ENCODE measurements at places on chromosomes 4 and X. TPM values are rescaled to one million over a fixed set of nuclear protein-coding genes. Genes with fewer than 3 reads are reported as not detected.
A peak's percentile ranks its signal among the peaks of the same experiment; 100 is the strongest.

Gene UGT8
- total RNA-seq, result 0.32 TPM

Gene EDA
- total RNA-seq, result 5.9 TPM

Gene UGT2B28
- not detected for total RNA-seq

Gene IQCM
- not detected for total RNA-seq

Gene ODAPH
- total RNA-seq, result not detected

Gene ARL9
- not detected for total RNA-seq

Gene PCDH10
- 0.48 TPM for total RNA-seq

Gene RAI2
- 37.5 TPM for total RNA-seq

Gene TRMT10A
- total RNA-seq, result 2.7 TPM

Gene GPR34
- 2.0 TPM for total RNA-seq

Gene TRPC3
- total RNA-seq, result 0.65 TPM

GRCh38 chrX:14309431-14309830 is 219.9 kb upstream of the GLRA2 start:
- no peak for DNase-seq

GRCh38 chrX:65697915-65698796 is 30.7 kb downstream of the MSN start:
- peak; percentile 86 for DNase-seq

- DNase-seq, result no peak
Observed at GRCh38 chrX:49850028-49850427, 20.9 kb downstream of the PAGE4 start.

GRCh38 chr4:172369471-172369959 is 556.3 kb downstream of the GALNTL6 start:
- DNase-seq, result no peak

- DNase-seq, result no peak
Observed at GRCh38 chr4:36508394-36508793, 227.0 kb downstream of the DTHD1 start.

DNA sequence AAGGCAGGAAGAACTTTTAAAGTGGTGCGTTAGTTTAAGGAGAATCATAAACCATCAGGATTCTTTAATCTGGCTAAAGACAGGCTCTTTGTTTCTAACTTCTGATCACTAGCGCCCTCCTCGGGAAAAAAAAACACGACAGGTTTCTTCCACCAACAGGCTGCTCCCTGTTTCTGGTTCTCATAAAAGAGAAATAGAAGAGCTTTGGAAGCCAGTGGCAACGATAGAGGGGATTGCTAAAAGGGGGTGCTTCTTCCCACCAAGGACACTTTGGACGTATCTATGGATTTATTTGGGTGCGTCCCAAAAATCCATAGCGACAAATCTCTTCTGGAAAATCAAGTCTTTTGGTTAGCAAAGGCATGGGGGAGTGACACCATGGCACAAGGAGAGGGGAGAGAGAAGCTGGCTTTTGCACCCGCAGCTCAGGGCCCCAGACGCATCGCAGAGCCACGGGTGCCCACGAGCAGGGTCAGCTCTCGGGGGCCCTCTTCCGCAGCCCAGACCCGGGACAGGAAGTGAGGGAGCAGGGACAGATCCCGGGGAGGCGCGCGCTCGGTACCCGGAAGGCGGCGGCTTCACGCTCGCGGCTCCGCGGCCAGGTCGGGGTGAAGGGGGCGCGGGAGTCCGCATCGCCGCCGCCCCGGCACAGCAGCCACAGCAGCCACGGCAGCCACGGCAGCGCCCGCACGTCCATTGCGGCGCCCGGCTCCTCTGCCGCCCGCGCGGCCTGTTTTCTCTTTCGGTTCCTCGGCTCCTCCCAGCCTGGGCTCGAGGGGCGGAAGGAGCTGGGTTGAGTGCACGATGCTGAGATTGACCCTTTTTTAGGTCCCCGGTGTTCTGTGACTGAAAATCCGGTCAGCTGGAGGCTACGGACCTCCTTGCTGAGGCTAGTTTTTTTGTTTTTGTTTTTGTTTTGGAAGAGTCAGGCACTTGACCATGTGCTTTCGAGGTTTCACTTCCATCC is at the start of gene CTSO:
TSS of gene CTSO (minus strand) at position 716 of the 967 bp plus-strand sequence. CDS start at position 697, 19 bp downstream.
- peak; percentile 82 for DNase-seq

- no peak for DNase-seq
Observed at GRCh38 chrX:94454159-94454558, 780.2 kb downstream of the FAM133A start.

- no peak for DNase-seq
Observed at GRCh38 chrX:50211510-50211909, 6.9 kb downstream of the CCNB3 start.

GRCh38 chr4:121696170-121696580 is 605 bp downstream of the ANXA5 start:
- peak; percentile 91 for DNase-seq

- no peak for DNase-seq
Observed at GRCh38 chr4:162075726-162076125, 88.1 kb downstream of the FSTL5 start.

GRCh38 chr4:140743194-140743931 is 12.8 kb downstream of the TBC1D9 start:
- no peak for DNase-seq

- no peak for DNase-seq
Observed at GRCh38 chrX:14013054-14013453, 16.6 kb downstream of the GEMIN8 start.

GRCh38 chrX:97309487-97310116 is 425.9 kb downstream of the RPA4 start:
- no peak for DNase-seq

DNA sequence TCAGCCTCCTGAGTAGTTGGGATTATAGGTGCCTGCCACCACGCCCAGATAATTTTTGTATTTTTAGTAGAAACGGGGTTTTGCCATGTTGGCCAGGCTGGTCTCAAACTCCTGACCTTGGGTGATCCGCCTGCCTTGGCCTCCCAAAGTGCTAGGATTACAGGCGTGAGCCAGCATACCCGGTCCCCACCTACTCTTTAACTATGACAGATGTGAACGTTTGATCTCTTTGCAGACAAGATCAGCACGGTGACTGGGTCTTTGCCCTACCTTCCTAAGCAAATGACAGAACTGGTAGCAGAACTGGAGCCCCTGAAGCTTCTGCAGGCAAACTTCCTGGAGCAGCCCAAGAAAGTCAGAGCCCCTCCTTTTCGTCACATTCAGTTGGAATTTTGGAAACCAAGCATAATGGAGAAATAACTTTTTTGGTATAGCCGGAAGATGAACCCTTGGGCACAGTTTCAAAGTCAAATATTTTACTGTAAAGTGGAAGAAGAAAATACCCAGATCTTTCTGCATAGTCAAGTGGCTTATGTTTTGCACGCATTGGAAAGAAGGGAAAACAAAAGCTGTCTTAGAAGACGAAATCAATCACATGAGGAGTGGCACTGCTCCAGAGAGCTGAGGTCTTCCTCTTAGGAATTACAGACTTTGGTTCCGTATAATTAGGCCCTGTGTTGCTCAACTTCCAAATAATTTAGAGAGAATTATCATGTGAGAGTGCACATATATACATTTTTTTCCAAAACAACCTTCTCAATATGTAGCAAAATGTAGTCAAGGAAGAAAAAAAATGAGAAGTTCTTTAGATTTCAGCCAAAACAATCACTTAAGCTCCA is 90.6 kb downstream of the SORBS2 start:
- no peak for DNase-seq

DNA sequence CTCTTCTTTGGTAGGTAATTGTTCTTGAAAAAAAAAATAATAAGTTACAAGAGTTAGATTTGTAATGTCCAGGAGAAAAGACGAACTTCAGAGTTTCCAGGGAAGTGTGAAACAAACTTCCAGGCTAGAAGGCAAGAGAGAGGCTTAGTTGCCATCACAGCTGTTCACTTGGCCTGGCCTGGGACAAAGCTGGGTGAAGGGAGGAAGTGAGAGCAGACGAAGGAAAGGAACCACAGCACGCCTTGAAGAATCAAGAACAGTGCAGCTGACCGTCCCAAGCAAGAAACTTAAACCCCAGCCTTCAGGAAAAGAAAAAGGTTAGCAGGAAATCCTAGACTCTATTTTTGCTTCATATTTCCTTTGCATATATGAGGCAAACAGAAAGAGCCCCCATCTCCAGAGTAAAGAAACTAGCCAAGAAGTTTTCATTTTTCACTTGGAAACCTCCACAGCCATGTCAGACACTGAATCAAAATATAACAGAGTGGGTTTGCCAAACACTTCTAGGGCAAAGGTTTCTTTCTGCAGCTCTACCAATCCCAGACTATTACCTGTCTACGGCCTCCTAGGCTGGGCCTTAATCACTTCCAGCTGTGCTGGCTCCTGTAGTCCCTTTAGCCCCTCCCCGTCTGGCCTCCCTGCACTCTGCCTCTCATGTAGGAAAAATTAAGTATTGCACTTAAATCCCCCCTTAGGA is 209.6 kb downstream of the SPATA18 start:
- no peak for DNase-seq

- no peak for DNase-seq
Observed at GRCh38 chr4:15118292-15118691, 116.0 kb downstream of the CPEB2 start.

- DNase-seq, result peak; percentile 85
Observed at GRCh38 chrX:38805432-38806389, 4.5 kb downstream of the MID1IP1 start.

GRCh38 chrX:26649534-26649933 is 433.6 kb downstream of the MAGEB5 start:
- no peak for DNase-seq

DNA sequence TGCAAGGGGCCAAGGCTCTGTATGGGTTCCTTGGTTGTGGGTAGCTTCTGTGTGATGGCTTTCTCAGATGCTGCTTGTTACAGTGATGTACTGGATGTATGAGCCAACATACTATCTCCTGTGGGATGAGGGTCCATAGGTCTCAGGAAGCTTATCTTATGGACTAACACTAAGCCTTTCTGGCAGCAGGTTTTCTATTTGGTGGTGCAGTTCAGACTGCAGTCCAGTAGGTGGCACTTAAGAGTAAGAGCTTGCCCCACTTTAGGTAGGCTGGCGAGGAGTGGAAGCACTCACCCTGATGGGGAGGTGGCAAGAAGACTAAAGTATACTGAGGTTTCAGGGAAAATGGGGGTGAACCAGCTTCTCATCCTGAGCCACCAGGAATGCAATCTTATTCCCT is 306.7 kb upstream of the MAOA start:
- no peak for DNase-seq

- DNase-seq, result no peak
Observed at GRCh38 chrX:38879631-38880220, 78.5 kb downstream of the MID1IP1 start.

- no peak for DNase-seq
Observed at GRCh38 chrX:121169099-121170035, 122.0 kb downstream of the GLUD2 start.

GRCh38 chr4:143253166-143253565 is 68.4 kb downstream of the USP38 start:
- no peak for DNase-seq

- no peak for DNase-seq
Observed at GRCh38 chr4:25509646-25510045, 132.6 kb downstream of the ANAPC4 start.

- DNase-seq, result no peak
Observed at GRCh38 chrX:49072712-49073095, 1.1 kb downstream of the PRAF2 start.

- no peak for DNase-seq
Observed at GRCh38 chr4:139609647-139610046, 53.6 kb upstream of the SETD7 start.
